SHP77 (cell line): ENCODE measurements at places on chromosomes 3 and 15.

DNA sequence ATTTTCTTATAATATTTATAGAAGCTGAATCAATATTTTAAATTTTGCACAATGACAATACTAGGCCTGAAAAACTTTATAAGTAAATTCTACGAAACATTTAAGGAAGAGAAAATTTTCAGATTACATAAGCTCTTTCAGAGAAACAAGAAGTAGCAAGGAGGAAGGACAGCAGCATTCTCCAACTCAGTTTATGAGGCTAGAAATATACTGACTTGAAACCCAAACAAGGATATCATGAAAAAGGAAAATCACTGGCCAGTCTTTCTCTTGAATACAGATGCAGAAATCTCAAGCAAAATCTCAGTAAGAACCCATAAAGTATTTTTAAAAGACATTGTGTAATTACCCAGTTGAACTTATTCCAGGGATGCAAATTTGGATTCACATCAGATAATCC lies 121.3 kb downstream of the STAC start:
- DNase-seq, result no peak

DNA sequence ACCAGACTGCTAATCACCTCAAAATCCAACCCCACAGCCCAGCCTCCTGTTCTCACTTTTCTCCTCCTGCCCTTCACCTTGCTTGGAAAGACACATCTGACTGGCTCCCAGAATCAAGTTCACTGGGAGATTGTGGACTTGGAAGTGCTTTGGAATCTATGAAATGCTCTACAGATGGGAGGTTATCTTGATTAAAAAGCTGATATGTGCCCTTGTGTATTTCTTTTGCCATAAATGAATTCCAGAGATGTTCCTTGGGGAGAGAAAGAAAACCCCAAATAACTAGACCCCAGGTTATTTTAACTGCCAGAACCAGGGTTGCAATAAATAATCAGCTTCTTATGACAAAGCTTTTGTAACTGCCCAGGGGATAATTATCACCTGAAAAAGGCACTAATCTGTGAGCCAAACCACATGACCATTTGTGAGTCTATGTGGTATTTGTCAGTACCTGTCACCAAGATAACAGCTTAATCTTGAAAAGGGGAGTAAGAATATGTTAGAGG lies 21.7 kb upstream of the ARHGEF3 start:
- DNase-seq, result no peak

DNA sequence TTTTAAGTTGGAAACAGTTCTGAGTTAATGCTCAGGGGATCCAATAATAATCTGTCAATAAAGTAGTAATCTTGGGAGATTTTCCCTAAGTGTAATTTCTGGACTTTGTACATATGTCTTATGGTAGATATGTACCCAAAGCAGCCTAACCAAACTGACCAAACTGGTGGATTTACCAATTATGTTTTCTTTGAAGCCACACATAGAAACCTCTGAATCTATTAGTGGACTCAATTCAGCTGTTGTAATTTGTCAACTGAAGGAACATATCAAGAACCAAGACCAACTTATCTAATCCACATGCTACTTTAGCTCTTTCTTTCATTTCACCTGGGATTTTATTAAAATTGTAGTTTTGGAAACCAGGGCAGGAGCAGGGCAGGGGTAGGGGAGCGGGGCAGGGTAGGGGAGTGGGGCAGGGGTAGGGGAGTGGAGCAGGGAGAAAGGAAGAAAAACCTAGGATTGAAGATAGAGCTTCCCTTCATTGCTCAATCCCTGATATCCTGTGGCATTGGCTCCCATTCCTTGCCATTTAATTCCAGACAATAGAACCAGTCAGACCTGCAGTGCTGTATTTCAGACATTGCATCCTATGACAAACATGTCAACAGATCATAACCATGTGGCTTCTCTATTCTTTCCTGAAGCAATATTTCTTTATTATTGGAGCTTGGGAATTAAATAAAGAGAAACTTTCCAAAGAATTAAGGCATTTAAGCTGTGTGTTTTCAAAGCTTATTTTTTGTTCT lies 101.8 kb downstream of the NFKBIZ start:
- DNase-seq, result no peak

DNA sequence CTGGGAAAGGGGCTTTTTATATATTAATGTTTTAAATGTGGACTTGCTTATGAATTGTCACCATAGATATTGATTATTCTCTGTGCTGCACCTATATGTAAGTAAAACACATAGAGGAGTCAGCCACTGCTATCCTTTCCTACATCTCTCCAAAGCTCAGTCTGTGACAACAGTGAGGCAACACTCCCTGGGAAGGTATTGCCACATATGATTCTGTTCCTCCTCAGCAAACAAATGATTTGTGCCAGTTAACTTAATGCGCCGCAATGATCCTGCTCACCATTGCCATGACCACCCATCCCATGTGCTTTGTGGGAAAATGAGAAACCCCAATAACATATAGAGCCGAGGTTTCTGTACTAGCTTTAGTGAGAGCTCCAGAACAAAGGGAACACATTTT lies 75.1 kb upstream of the FBN1 start:
- DNase-seq, result no peak

- no peak for DNase-seq
Observed at GRCh38 chr15:39625451-39625850, 44.6 kb downstream of the THBS1 start.

GRCh38 chr15:96304839-96305238 lies 25.7 kb upstream of the NR2F2 start:
- no peak for DNase-seq

- no peak for DNase-seq
Observed at GRCh38 chr3:160286231-160286630, 61.0 kb downstream of the C3orf80 start.
